Omental fat pad (tissue), 4 donors: ENCODE measurements at places on chromosomes 3 and 15.

DNA sequence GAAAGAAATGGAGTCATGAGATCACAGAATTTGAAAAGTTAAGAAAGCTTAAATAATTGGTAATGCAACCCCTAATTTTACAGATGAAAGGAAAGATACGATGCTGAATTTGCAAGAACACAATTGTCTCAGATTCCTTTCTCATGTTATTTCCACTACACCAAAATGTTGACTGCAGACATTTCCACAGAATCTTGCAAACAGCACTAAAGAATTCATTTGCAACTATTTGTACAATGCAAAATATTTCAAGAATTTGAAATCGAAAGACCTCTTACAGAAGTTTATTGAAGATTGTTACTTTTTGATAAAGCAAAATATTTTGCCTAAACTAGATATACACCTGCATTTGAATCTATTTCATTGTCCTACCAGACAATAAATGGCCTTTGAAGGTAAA, 194.1 kb upstream of the KCNMB2 start:
- DNase-seq, result no peak

DNA sequence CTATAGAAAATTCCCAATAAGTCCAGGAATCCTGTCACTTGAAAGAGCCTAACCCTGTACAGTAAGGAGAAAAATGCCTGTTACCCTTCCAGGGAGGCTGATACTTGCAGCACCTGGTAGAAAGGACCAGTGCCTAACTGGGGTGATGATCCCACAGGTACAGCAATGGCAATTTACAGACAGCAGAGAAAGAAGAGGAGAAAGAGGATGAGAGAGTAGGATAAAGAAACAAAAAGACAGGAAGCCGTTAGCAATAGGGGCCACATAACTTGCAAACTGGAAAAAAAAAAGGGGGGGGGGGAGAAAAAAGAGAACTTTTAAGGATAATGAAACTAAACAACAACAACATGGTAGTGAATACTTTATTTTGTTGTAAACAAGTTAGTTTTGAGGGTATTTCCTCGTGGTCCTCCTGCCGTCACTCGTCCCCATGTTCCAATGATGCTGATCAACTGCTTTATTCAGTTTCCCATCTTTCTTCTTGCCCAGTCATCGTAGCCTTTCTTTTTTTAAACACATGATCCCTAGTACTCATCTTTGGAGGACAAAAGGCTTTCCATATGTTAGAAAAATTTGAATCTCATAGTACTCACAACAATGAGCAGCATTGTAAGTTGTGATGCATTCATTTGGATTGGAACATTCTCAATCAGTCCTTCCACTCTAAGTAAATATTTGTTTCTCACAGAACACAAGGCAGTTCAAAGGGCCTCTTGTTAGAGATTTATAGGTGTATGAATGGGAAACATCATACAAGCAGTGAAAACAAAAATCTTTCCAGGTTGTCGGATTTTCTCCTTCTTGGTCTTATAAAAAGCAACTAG, 8.6 kb downstream of the TM4SF1 start:
- DNase-seq, result no peak

GRCh38 chr15:80475572-80475971, 71.4 kb downstream of the ARNT2 start:
- no peak for DNase-seq

- no peak for DNase-seq
Observed at GRCh38 chr3:49662720-49663413, 11.3 kb upstream of the APEH start.

- DNase-seq, result no peak
Observed at GRCh38 chr15:58569455-58569854, 137.7 kb downstream of the LIPC start.

GRCh38 chr3:48470286-48470685, 23.7 kb downstream of the ATRIP start:
- DNase-seq, result no peak

DNA sequence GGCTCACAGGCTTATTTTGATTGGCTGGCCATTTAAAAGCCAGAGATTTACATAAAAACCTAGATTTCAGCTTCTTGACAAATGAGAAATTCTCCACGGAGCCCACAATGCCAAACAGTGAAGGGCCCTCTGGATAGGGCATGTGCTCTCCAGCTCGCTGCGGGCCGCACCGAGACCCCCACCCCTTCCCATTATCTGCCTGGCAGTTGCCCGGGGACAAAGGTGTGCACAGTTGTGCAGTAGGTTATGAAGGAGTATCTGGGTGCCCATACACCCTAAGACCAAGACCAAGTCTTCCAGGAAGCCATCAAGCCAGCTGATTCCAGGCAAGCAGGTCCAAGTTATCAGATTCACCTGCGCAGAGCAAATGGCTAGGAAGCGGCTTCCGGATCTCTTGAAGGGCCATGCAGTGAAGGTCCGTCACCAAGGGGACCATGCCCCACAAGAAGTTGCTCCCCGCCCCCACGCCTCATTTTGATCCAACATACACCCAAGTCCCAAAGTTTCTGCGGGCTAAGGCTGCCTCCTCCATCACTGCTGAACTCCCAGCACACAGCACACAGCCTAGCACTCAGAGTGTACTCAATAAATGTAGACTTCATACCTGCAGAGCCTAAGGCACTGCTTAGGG, 1.3 kb downstream of the MRPS25 start:
- DNase-seq, result no peak

DNA sequence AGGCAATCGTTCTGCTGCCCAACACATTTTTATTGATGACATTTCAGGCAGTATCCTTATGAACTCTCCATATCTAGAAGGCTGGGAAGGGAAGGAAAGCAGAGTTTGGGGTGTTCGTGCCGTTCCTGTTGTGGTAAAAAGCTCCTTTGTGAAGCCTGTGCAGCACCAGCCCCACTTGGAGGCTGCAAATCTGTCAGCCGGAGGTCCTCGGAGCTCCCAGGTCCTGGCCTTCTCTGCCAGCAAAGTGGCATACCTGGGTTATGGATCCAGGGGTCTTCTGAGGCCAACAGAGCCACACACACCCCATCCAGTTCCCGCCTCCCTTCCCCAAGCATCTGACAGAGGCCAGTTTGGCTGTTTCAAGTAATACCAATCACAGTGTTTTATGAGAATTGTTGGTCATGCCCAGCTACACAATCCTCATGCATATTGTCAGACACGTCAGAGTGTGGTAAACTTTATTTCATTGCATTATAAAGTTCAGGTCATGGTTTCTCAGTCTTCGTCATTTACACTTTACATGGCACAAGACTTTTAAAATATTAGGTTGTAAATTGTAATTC, 15.9 kb upstream of the USP3 start:
- DNase-seq, result no peak

GRCh38 chr3:130671545-130672312, 74.9 kb downstream of the PIK3R4 start:
- no peak for DNase-seq

DNA sequence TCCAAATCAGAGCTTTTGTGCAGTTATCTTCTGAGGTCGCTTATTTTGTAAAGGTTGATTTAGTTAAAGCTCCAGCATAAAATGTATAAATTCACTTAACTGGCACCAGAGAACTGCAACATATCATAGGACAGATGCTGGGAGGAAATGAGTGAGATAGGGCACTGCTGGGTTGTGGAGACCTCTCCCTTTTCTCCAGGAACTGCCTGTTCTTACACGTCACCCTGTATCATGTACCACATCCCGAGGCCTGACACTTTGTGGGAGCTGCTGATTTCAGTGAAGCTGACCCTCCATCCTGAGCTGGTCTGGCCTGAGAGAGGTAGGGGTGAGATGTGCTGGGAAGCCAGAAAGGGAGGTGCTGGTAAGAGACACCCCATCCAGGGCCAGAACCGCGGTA, 213.8 kb upstream of the FEZF2 start:
- no peak for DNase-seq

DNA sequence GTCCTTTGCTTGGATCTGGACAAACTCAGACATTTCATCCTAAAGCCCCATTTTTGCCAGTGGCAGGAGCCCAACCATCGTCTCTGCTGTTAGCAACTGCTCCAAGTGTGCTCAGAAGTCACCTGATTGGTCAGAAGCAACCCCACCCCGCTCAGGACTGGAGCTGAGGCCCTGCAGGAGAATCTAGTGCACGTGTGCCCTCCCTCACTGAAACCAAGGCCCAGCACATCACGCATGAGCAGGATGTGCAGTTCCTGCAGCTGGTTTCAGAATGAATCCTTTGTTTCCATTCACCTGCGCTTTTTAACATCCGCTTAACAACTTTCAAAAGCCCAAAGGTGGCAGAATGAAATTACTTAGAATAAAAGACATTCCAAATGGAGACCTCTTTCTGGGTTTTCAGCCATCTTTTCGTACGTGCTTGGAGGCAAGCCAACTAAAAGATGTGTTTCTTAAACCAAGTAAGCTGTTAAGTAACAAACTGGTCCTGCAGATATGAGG, 81.2 kb downstream of the SRGAP3 start:
- no peak for DNase-seq

DNA sequence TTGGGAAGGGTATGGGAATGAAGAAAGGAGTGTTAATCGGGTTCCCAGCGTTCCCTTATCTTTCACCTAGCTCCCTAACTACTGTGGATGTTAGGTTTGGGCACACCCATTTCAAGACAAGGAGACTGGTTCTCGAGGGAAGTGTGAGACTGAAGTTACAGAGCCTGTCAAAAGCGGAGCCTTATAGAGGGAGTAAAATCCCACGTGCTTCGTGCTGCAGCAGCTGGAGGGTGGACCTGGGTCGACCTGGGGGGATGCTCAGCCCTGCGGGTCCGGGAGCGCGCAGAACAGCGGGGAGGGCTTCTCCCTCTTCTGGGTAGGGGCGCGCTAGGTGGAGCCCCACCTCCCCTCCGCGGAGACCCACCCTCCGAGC, 314 bp upstream of the TMED3 start:
- DNase-seq, result no peak

DNA sequence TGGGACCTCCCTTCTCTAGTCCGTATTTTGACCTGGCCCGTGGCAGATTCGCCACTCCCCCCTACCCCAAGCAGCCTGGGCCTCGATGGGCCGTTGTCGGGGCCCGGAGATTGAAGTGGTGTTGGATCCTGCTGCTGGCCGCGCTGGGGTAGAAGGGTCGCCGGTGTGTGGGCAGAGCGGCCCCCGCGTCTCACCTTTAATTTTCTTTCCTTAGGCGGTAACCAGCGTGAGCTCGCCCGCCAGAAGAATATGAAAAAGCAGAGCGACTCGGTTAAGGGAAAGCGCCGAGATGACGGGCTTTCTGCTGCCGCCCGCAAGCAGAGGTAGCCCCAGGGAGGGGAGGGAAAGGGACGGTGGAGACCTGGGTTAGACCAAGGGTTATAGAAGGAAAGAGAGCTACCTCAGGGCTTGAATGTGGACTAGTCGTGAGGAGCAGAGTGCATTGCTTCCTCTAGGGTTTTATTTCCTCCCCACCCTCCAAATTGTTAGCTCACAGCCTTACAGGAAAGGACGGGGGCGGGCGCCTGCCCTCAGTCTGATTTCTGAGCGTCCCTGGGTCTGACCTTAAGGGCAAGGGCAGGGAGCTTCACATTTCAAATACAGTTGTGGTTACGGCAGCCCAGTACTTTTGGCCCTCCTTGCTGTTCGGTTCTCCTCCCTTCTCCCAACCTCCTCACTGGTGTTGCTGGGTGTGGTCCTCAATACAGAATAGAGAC, 799 bp downstream of the SERF2 start:
- no peak for DNase-seq

DNA sequence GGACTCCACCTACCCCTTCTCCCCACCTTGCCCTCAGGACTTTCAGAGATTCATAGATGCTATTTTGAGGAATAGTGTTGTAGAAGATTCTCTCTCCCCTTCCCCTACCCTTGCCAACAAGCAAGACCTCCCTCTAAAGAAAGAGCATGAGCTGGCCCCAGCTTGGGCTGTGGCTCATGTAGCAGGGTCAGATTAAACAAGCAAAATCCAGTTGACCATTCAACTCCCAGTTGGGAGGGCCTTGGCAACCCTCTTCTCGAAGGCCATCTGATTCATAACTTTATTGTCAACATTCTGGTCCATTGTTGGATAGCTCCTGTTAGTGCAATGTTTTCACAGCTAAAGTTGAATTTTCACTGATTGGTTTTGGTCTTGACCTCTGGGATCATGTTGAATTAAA, 41.1 kb downstream of the TNFAIP8L3 start:
- DNase-seq, result no peak

- no peak for DNase-seq
Observed at GRCh38 chr3:44989636-44990373, 13.8 kb downstream of the EXOSC7 start.

GRCh38 chr15:32030795-32031194, 480 bp downstream of the CHRNA7 start:
- no peak for DNase-seq

DNA sequence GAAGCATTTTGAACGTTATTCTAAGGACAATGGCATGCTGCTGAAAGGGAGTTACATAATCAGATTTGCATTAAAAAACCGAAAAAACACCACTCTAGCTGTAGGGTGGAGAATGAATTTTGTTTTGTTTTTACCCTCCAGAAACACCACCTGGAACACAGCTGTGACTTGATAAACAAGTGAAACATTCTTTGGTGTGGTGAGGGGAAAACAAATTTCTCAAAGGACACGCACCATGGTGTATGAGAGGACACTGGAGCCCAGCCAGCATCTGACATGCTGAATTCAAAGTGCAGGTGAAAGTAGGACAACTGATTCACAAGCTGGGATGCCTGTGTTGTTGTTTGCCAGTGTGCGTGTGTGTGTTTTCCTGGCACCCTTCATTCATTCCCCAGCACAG, 554.5 kb upstream of the TBL1XR1 start:
- no peak for DNase-seq

GRCh38 chr3:181912384-181912783, 200.7 kb downstream of the SOX2 start:
- no peak for DNase-seq

GRCh38 chr3:63492464-63492863, 160.0 kb upstream of the SNTN start:
- no peak for DNase-seq

- DNase-seq, result no peak
Observed at GRCh38 chr3:172061724-172062184, 22.4 kb downstream of the FNDC3B start.
